GM19239 (cell line): ENCODE measurements at places on chromosomes 1 and 21.

- DNase-seq: no peak
Observed at GRCh38 chr1:201713086-201713810, 115.7 kb upstream of the IPO9 start.

GRCh38 chr1:66439031-66439740 lies 94.8 kb upstream of the SGIP1 start:
- no peak for DNase-seq

- no peak for DNase-seq
Observed at GRCh38 chr21:24265987-24266386, 1341.3 kb downstream of the MRPL39 start.

DNA sequence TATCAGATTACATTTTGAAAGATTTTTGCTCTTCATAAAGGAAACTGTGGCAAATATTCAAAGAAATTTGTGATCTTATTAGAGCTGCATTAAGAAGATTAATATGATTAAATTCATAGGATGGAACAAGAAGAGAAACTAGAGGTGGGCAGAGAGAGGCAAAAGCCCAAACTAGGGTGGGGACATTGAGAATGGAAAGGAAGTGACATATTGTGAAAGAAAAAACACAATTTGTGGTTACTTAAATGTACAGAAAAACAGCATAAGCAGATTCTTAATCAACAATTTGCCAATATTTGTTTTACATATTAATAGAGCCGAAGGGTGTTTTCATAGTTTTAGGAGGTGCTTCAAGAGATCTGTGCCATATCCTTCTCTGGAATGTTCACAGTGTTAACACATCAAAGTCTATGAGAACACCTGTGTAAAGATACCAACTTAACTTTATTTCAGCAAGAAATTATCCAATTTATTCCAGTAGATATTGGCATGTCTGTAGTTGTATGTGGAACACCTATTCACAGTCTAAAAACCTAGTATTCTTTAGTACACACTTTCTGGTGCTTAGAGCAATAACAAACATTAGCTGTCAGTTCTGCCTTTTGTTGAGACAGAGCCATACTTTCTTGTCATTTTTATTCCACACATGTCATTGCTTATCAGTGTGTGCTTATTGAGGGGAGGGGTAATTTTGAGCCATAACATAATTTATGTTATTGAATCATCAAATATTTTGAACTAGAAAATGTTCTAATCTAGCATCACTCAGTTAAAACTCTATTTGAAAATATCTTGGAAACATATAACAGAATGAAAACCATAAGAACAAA lies 401.5 kb downstream of the PTPRC start:
- no peak for DNase-seq

- DNase-seq: no peak
Observed at GRCh38 chr1:211724687-211725196, 49.3 kb upstream of the NEK2 start.

GRCh38 chr21:37737507-37737906 lies 178.8 kb downstream of the KCNJ6 start:
- no peak for DNase-seq

- DNase-seq: no peak
Observed at GRCh38 chr1:151639466-151639865, 27.6 kb downstream of the SNX27 start.

GRCh38 chr21:42393443-42393950 lies 2.4 kb downstream of the TMPRSS3 start:
- DNase-seq: no peak

- DNase-seq: no peak
Observed at GRCh38 chr1:43705334-43705733, 2.0 kb upstream of the ST3GAL3 start.

- no peak for DNase-seq
Observed at GRCh38 chr21:34811368-34811767, 142.6 kb downstream of the CLIC6 start.

GRCh38 chr1:155801149-155801548 lies 55.9 kb downstream of the GON4L start:
- DNase-seq: no peak

- DNase-seq: no peak
Observed at GRCh38 chr1:10833630-10834557, 37.4 kb upstream of the CASZ1 start.

DNA sequence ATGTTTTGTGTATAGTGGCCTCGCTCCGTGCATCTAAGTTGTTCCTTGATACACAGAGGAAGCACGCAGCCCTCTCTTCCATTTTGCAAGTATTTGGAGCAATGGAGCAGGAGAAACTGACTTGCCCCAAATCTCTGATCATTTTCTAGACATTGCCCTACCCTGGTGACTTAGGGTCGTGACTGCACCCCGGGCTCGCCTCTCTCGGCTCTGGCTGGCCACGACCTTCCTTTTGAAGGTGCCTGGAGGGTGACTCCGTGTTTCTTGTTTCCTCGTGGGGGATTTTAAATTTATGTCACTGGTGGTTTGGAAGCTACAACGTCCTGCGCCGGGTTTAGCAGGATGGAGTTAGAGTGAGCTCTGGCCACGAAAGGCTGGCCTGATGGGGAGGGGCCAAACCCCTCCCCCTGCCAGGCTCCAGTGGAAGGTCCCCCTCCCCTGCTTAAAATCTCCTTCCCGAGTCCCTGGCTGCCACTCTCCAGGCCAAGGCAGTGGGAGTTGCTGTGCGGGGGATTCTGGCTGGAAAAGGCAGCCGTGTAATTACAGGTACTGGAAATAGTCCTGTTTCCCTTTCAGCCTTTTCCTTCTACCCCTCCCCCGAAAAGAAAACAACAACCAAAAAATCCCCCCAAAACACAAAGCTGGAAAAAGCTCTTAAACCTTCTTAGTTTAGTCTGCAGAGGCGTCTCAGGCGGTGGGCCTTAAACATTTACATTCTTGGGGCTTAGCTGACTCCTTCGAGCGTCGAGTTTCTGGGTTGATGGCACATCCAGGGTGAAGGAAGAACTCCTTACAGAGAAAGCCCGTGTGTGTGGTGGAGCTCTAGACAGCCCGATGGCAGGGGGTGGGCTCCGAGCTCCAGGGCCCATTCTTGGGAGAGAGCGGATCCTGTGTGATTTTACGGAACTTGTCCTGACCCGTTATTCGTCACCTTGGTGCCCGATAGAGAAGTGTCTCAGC lies 28.1 kb downstream of the SPSB1 start:
- no peak for DNase-seq

DNA sequence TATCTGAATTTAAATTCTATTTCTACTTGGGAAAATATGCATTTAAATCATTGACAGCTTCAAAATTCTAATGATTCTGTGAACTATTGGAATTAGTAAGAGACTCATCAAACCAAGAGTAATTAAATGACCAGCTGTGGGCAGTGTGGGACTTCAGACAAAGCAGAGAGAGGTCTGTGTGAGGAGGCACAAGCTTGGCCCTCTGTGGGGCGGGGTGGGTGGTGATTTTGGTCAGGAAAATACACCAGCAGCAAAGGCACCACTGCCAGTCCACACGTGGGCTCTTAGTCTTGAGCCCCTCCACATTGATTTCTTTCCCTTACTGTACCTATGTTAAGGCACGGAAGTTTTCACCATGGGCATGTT lies 39.2 kb upstream of the RAB4A start:
- no peak for DNase-seq

DNA sequence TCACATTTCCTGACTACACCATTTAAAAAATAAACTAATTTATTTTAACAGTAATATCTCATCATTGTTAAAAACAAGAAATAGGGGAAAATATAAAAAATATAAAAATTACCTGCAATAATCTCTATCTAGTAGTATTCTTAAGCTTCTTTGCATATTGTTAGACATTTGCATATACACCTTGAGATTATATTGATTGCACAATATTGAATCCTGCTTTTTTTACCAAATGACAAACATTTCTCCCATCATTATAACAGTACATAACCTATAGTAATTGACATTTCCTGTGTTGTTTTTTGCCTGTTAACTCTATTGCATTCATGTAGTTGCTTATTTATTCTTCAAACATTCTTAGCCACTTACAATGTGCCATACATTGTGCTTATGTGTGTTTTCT lies 11.7 kb upstream of the CR1L start:
- no peak for DNase-seq

DNA sequence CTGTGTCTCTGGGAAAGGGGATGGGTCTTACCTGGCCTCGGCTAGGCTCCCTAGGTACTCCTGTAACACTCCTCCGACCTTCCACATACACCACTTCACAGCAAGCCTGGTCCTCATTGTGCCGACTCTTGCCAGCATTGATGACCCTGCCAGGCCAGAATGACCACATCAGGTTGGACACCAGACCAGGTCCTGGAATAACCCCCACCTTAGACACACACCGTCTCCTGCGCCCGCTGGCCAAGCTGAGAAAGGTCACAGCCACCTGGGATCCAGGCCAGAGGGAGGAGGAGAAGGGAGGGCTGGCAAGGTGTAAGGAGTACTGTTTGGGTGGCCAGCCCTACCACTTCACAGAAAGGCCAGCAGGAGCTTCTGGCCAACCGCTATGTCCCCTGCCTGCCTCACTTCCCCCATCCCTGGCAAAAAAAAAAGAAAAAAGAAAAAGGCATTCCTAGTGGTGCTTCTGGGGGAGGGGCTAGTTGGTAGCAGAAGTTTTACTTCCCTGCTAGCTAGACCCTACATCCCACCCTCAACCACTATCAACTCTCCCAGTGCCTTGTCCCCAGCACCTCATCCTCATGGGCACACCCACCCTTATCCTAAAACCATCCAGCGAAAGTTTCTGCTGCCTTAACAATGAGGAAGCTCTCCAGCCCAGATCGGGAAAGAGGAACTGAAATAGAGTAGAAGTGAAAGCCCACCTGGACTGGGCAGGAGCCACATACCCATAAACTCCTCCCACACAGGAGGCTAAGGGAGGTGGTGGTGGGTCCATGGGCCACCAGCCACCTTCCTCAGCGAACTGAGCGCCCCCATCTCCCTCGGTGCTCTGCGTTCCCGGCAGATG lies 1.4 kb downstream of the PPM1J start:
- peak; percentile 64 for DNase-seq

DNA sequence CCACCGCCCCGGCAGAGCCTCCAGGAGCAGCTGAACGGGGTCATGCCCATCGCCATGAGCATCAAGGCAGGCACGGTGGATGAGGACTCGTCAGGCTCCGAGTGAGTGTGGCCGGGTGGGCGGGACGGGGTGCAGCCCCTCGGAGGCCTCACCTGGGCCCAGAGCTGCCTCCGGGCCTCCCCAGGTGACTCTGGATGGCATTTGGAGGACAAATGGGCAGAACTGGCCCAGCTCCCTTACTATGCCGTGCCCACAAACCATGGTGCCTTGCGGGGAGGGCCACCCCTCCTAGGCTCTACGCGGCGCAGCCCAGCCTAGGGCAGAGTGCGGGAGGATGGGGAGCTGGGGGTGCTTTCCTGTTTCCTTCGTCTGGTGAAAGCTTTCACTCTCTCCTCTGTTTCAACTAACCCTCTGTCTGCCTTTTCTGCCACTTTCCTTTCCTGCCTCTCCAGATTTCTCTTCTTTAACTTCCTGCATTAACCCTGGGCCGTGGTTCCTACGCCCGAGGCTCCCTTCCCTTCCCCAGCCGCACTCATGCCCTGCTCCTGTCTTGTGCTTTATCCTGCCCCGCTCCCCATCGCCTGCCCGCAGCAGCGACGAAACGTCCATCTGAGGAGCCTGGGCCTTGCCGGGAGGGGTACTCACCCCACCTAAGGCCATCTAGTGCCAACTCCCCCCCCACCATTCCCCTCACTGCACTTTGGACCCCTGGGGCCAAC lies 9.2 kb downstream of the PSRC1 start:
- DNase-seq: no peak

- DNase-seq: no peak
Observed at GRCh38 chr21:30718239-30718909, at the start of gene KRTAP21-3. KRTAP21-3 (minus strand) TSS chr21:30718777; CDS start chr21:30718759, 18 bp downstream.

- no peak for DNase-seq
Observed at GRCh38 chr1:8742022-8742924, 75.2 kb downstream of the RERE start.

GRCh38 chr1:186783193-186783592 lies 45.6 kb upstream of the PLA2G4A start:
- no peak for DNase-seq

- DNase-seq: no peak
Observed at GRCh38 chr1:41805771-41806471, 112.8 kb downstream of the HIVEP3 start.

- no peak for DNase-seq
Observed at GRCh38 chr1:179550746-179551682, 24.7 kb downstream of the NPHS2 start.

GRCh38 chr1:100458661-100459357 lies 79.1 kb upstream of the GPR88 start:
- DNase-seq: no peak

DNA sequence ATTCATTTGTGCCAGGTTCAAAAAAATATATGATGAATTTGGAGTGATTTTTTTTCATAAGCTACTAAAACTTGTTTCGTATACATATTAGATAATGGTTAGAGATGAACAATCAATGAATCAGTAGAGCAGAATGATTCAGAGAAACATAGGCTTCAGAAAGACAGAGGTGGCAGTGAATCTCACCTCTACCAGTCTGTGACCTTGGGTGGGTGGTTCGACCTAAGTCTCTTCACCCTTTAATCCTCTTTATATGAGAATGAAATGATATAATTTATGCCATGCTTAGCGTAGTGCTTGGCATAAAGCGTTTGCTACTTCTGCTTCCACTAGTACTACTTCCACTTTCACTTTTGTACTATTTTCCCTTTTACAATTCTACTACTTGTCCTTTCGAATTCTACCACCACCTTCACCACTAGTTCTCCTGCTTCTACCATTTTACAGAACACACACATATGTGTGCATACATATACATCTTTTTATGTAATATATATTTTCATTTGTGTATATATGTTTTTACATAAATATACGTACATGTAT lies 45.1 kb downstream of the FYB2 start:
- DNase-seq: peak; percentile 2

DNA sequence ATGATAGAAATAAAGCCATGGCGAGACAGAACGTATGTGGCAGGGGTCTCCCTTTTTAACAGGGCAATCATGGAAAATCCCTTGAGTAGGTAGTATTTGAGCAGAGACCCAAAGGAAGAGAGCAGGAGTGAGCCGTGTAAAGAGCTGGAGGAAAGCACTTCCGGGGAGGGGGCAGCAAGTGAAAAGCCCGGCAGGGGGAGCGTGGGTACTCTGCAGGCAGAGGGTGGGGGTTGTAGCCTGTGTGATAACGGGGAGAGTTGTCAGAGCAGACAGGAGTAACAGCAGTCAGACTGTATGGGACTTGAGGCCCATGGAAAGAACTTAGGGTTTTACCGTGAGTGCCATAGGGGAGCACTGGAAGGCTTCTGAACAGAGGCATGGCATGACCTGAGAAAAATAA lies 51.1 kb upstream of the LDLRAP1 start:
- DNase-seq: no peak

- DNase-seq: no peak
Observed at GRCh38 chr1:119565131-119565772, 58.2 kb downstream of the HSD3B1 start.

- no peak for DNase-seq
Observed at GRCh38 chr1:161164901-161165610, 1.2 kb upstream of the PPOX start.

DNA sequence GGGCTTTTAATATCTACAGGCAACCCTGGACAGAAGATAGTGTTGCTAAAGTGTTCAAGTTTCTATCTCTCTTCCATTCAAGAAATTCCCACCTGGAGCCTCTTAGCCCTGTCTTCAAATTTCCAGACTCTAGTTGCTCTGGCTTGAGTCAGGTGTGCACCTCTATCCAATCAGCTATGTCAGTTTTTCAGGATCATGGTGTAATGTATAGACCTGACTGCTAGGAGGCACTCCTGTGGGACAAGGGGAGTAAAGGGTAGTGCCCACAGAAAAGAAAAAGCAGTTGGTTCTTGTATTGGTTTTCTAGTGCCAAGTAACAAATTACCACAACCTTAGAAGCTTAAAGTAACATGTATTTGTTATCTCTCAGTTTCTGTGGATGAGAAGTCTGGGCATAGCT lies 6.2 kb upstream of the ZRANB2 start:
- no peak for DNase-seq
